ENCODE measurements at places on chromosomes 1 and 21. TPM values are rescaled to one million over a fixed set of nuclear protein-coding genes. Genes with fewer than 3 reads are reported as not detected.

Gene LAPTM5
- total RNA-seq: not detected

Gene COL11A1
- 19.2 TPM for total RNA-seq

Gene SPRR2B
- not detected for total RNA-seq

Gene DCLRE1B
- total RNA-seq: 9.7 TPM

Gene GNG4
- total RNA-seq: 53.5 TPM

Gene C1orf167
- 1.7 TPM for total RNA-seq

DNA sequence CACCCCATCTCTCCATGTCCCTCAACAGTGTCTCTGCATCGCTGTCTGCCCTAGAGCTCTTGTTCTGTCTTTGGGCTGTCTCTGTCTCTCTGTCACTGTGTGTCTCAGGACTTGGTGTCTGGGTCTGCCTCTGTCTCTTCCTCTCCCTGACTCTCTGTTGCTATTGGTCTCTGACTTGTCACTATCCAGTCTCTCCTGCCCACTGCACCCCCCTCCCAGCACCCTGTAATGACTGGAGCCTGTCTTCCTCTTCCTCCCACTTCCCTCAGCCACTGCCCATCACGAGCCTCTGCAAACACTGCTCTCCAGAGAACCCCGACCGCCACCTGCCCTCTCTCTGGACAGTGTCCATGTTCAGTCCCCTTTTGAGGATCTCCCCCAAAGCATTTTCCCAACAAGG is 12.1 kb downstream of the PEAR1 start:
- H3K4me3 ChIP-seq: no peak overlapping the region
- DNase-seq: no peak
- H3K27me3 ChIP-seq: peaks cover 2% of the 10 kb centered on the region
- peaks cover 3% of the 10 kb centered on the region for H3K4me1 ChIP-seq
- H3K27ac ChIP-seq: no peak overlapping the region

DNA sequence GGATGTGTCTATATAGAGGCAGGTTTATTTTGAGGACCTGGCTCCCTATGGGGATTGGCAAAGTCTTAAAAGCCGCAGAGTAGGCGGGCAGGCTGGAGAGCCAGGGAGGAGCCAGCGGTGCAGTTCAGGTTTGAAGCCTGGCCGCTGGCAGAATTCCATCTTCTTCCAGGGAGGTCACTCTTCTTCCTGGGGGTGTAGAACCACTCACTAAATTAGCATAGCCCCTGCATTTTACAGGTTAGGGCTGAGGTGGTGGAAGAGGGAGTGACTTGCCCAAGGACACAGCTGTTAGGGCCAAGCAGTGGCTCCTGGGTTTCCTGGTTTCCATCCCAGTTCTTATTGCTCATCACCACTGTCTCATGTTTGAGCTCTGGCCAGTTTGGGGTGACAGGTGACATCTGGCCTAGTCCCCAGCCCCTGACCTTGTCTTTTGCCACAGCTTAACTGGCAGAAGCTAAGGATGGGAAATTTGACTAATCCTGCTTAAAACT is 1.4 kb downstream of the PINK1 start:
- H3K4me3 ChIP-seq: peak overlapping the region; percentile 68
- H3K36me3 ChIP-seq: no peaks in the 10 kb centered on the region
- H3K4me1 ChIP-seq: peaks cover 4% of the 10 kb centered on the region
- DNase-seq: peak; percentile 81

GRCh38 chr1:65615859-65616258 is 176.8 kb upstream of the PDE4B start:
- no peak overlapping the region for H3K27ac ChIP-seq
- no peaks in the 10 kb centered on the region for H3K36me3 ChIP-seq
- H3K4me1 ChIP-seq: no peaks in the 10 kb centered on the region
- no peak overlapping the region for H3K4me3 ChIP-seq
- H3K27me3 ChIP-seq: no peaks in the 10 kb centered on the region
- no peak for DNase-seq

DNA sequence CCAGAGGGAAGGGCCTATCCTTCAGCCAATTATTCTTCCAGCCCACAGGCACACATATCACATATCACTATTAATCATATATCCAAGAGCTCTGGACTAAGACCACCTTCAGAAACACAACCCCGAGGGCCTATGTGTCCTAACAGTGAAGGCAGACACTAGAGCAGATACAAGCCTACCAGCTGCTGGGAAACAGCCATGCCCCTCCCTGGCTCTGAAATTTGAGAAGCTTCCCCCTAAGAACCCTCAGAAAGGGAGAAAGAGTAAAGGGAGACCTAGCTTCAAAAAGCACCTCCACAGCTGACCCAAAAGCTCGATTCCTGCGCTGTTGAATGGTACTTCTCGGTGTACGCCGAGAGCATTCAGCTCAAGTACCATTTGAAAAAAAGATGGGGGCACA is 17.4 kb downstream of the CNN3 start:
- peaks cover 66% of the 10 kb centered on the region for H3K4me1 ChIP-seq
- no peak overlapping the region for H3K27ac ChIP-seq
- H3K4me3 ChIP-seq: peak overlapping the region; percentile 8
- H3K27me3 ChIP-seq: no peaks in the 10 kb centered on the region

DNA sequence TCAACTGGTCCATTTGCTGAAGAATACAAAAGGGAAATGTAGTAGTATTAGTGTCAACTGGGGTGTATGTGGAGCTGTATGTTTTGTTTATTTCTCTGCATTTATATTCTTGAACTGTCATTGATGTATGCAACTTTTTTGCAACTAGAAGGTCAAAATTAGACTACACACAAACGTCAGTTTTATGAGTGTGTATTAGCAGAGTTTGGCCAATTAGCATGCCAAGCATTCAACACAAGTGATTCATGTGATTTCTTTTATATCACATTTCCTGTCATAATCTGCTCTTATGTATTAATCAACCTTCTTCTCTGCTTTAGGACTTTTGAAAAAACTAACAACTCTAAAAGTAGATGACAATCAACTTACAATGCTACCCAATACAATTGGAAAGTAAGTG is 211.1 kb downstream of the LRRC40 start:
- H3K4me3 ChIP-seq: no peak overlapping the region
- DNase-seq: no peak
- H3K27ac ChIP-seq: no peak overlapping the region
- H3K27me3 ChIP-seq: no peaks in the 10 kb centered on the region
- peaks cover 6% of the 10 kb centered on the region for H3K4me1 ChIP-seq
- no peaks in the 10 kb centered on the region for H3K36me3 ChIP-seq

DNA sequence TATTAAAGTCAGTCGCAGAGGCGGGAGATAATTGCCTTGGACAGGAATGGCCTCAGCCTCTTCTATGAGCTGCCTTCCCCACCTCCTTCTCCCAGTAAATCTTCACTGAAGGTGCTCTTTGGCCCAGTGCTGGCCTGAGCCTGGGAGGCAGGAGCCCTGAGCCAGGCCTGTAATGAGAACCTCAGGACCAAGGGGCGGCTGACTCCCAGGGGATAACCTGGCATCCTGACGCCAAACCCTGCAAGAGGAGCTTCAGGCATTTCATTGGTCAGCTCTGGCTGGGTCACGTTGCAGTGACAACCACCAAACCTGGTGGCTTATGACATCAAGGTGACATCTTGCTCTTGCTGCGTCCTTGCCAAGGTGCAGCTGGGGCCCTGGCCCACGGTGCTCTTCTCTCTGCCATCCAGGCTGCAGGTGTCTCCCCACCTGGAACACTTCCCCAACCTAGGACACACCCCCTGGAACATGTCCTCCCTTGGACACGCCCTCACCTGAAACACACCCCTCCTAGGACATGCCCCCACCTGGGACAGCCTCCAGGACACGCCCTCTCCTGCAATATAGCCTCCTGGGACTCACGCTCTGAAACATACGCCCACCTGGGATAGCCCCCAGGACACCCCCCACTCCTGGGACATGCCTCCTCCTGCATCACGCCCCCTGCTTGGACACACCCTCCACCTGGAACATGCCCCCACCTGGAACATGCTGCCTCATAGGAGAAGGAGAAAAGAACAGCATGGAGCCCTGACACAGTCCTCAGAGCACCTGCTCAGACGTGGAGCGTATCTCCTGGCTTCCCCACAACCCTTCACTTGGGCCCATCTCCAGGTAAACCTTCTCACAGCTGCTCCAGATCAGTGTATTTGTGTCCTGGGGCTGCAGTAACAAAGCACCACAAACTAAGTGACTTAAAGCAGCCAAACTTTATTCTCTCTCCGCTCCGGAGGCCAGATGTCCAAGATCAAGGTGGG is 333.6 kb downstream of the NPHP4 start:
- H3K4me1 ChIP-seq: no peaks in the 10 kb centered on the region
- no peak for DNase-seq
- H3K4me3 ChIP-seq: no peak overlapping the region
- H3K27me3 ChIP-seq: no peaks in the 10 kb centered on the region
- H3K36me3 ChIP-seq: no peaks in the 10 kb centered on the region
- no peak overlapping the region for H3K27ac ChIP-seq

DNA sequence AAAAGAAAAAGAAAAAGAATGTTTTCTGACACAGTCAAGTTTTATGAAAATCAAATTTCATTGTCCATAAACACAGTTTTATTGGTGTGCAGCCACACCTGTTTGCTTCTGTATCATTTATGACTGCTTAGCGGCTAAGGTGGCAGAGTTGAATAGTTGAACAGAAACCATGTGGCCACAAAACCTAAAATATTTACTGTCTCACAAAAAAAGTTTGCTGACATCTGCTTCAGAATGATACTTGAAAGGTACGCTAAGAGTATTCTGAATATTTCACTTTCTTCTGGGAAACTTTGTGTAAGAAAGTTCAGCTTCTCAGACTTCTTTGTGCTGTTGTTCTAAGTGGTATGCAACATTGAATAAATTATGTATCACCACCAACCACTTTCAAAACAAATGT is 6.2 kb downstream of the KCNK1 start:
- no peak overlapping the region for H3K27ac ChIP-seq
- no peak overlapping the region for H3K4me3 ChIP-seq
- H3K27me3 ChIP-seq: peaks cover 16% of the 10 kb centered on the region
- no peaks in the 10 kb centered on the region for H3K36me3 ChIP-seq
- no peak for DNase-seq
- H3K4me1 ChIP-seq: peaks cover 17% of the 10 kb centered on the region

DNA sequence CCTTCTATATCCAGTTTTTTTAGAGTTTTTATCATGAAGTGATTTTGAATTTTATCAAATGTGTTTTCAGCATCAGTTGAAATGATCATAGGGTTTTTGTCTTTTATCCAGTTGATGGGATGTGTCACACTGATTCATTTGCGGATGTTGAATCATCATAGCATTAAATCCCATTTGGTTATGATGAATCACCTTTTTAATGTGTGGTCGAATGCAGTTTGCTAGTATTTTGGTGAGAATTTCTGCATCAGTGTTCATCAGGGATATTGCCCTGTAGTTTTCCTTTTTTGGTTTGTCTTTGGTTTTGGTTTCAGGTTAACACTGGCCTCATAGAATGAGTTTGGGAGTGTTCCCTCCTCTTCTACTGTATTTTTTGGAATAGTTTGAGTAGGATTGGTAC is 80.3 kb downstream of the DIRAS3 start:
- no peaks in the 10 kb centered on the region for H3K36me3 ChIP-seq
- H3K4me1 ChIP-seq: no peaks in the 10 kb centered on the region
- no peak overlapping the region for H3K4me3 ChIP-seq
- H3K27me3 ChIP-seq: no peaks in the 10 kb centered on the region

- DNase-seq: peak; percentile 54
- H3K36me3 ChIP-seq: no peaks in the 10 kb centered on the region
- peaks cover 20% of the 10 kb centered on the region for H3K4me1 ChIP-seq
Measured at GRCh38 chr1:17128361-17128760, 9.1 kb upstream of the PADI2 start.

GRCh38 chr1:61141288-61142042 is 59.1 kb downstream of the NFIA start:
- H3K36me3 ChIP-seq: no peaks in the 10 kb centered on the region
- H3K4me1 ChIP-seq: peaks cover 48% of the 10 kb centered on the region
- H3K27ac ChIP-seq: peak overlapping the region; percentile 40
- no peak for DNase-seq

DNA sequence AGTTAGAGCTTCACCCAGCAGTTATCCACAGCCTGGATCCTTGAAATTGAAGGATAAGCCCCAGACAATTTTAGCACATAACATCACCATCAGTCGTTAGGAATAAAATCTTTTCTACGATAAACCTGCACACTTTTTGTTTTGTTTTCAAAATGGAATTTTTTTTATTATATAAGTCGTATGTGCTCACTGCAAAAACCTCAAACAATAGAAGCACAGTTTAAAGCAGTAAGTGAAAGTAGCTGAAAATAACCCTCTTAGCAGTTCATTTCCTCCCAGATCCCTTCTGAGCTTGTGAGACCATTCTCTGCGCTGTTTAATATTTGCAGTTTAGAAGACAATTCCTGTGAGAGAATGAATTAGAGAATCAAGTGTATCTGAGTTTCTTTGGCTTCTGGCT is 38.3 kb downstream of the ELK4 start:
- H3K36me3 ChIP-seq: no peaks in the 10 kb centered on the region
- H3K4me1 ChIP-seq: peaks cover 9% of the 10 kb centered on the region
- H3K27ac ChIP-seq: no peak overlapping the region
- no peak for DNase-seq
- H3K27me3 ChIP-seq: peaks cover 4% of the 10 kb centered on the region

DNA sequence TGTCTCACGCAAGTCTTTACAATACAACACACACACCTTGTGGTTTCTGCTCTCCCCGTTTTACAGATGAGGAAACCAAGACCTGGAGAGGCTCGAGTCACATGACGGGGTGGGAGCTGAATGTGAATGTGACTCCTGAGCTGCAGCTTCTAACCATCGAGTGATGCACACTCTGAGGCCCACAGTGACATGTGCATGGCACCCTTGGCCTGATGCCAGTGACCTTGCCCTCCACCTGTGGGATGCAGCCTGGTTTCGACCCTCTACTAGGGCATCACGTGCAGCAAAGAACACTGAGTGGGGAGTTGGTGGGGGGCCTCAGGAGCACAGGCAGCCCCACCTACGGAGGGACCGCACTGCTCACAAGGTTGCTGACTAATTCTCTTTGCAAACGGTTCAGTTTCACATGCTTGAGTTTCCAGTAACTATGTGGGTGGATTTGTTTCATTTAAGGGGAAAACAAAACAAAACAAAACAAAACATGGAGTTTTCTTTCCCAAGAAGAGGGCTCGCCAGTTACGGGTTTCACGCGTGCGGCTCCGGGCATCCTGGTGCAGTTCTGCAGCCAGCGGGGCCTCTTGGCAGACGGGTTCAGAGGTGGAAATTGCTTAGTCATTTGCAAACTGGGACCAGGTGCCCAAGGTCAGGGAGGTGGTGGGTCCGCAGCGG is 22.9 kb downstream of the SPSB1 start:
- H3K36me3 ChIP-seq: no peaks in the 10 kb centered on the region
- no peak overlapping the region for H3K4me3 ChIP-seq
- no peak for DNase-seq
- H3K27me3 ChIP-seq: no peaks in the 10 kb centered on the region
- H3K27ac ChIP-seq: no peak overlapping the region
- H3K4me1 ChIP-seq: peaks cover 14% of the 10 kb centered on the region

Measured in GM23338 (cell line).